PC-3 (cell line): ENCODE measurements at places on chromosomes 12 and 14. TPM values are rescaled to one million over a fixed set of nuclear protein-coding genes. Genes with fewer than 3 reads are reported as not detected.

The FAM181A gene
- total RNA-seq, result not detected in 2 replicates

The AQP5 gene
- not detected in 2 replicates for total RNA-seq

The CD69 gene
- 0.75 TPM in 1 of 2 replicates, not detected in the other for total RNA-seq

The KCNMB4 gene
- total RNA-seq, result 2.6 and 3.0 TPM in 2 replicates

The DLGAP5 gene
- total RNA-seq, result 94.1 and 97.9 TPM in 2 replicates

The SOX5 gene
- total RNA-seq, result not detected in 2 replicates

The OTX2 gene
- total RNA-seq, result not detected in 2 replicates

The MMP19 gene
- total RNA-seq, result 0.04 and 0.17 TPM in 2 replicates

The GPRC5D gene
- total RNA-seq, result not detected in 2 replicates

The MEG3 gene
- total RNA-seq, result not detected in 2 replicates

The OS9 gene
- total RNA-seq, result 145 and 223 TPM in 2 replicates

The RD3L gene
- not detected in 2 replicates for total RNA-seq

The GUCY2C gene
- not detected in 2 replicates for total RNA-seq

The SLC25A21 gene
- total RNA-seq, result 0.87 and 1.0 TPM in 2 replicates

The RERG gene
- not detected in 2 replicates for total RNA-seq

The RHOJ gene
- not detected in 2 replicates for total RNA-seq

The P2RX7 gene
- 1.6 and 6.0 TPM in 2 replicates for total RNA-seq

The TOMM20L gene
- not detected in 2 replicates for total RNA-seq

The MYH6 gene
- total RNA-seq, result not detected in 2 replicates

The MFAP5 gene
- not detected in 2 replicates for total RNA-seq

The HOXC11 gene
- 0.84 and 1.2 TPM in 2 replicates for total RNA-seq

The RTL1 gene
- total RNA-seq, result not detected in 2 replicates

The LRTM2 gene
- total RNA-seq, result not detected in 2 replicates

The TMCC3 gene
- total RNA-seq, result 4.7 and 6.5 TPM in 2 replicates

The GALNT9 gene
- total RNA-seq, result 0.44 TPM in 1 of 2 replicates, not detected in the other

The CLECL1 gene
- not detected in 2 replicates for total RNA-seq

The CHGA gene
- not detected in 2 replicates for total RNA-seq

The ADAM21 gene
- 0.29 and 0.80 TPM in 2 replicates for total RNA-seq

The FAM90A1 gene
- total RNA-seq, result not detected in 2 replicates

The RHEBL1 gene
- 4.2 and 5.0 TPM in 2 replicates for total RNA-seq

The CDC42BPB gene
- 73.0 and 89.2 TPM in 2 replicates for total RNA-seq

The FAIM2 gene
- 0.18 TPM in 1 of 2 replicates, not detected in the other for total RNA-seq

The PLBD1 gene
- total RNA-seq, result 0.87 and 1.5 TPM in 2 replicates

The FERMT2 gene
- total RNA-seq, result 29.1 and 38.6 TPM in 2 replicates

The LIN7A gene
- not detected in 2 replicates for total RNA-seq

The CCER1 gene
- not detected in 2 replicates for total RNA-seq

The CEBPE gene
- total RNA-seq, result not detected in 2 replicates

The CACNA2D4 gene
- not detected in 2 replicates for total RNA-seq

The SELPLG gene
- total RNA-seq, result 0.63 and 0.73 TPM in 2 replicates

The BHLHE41 gene
- 77.6 and 81.0 TPM in 2 replicates for total RNA-seq

The SINHCAF gene
- 32.0 and 32.3 TPM in 2 replicates for total RNA-seq

The SIX4 gene
- total RNA-seq, result 29.2 and 33.2 TPM in 2 replicates

The DHRS4L2 gene
- 16.5 and 26.7 TPM in 2 replicates for total RNA-seq

The MYO1H gene
- total RNA-seq, result not detected in 2 replicates

The SLC17A8 gene
- not detected in 2 replicates for total RNA-seq

The LRRC10 gene
- total RNA-seq, result not detected in 2 replicates

The FOXM1 gene
- total RNA-seq, result 71.4 and 88.6 TPM in 2 replicates

The MAP1LC3B2 gene
- not detected in 2 replicates for total RNA-seq

The DNAI7 gene
- not detected in 2 replicates for total RNA-seq

The GARIN6 gene
- total RNA-seq, result not detected in 2 replicates

The TROAP gene
- total RNA-seq, result 99.2 and 103 TPM in 2 replicates

The KRT85 gene
- not detected in 2 replicates for total RNA-seq
